SJSA1 (cell line): ENCODE measurements at places on chromosomes 11 and 22.
A peak's percentile ranks its signal among the peaks of the same experiment; 100 is the strongest.

DNA sequence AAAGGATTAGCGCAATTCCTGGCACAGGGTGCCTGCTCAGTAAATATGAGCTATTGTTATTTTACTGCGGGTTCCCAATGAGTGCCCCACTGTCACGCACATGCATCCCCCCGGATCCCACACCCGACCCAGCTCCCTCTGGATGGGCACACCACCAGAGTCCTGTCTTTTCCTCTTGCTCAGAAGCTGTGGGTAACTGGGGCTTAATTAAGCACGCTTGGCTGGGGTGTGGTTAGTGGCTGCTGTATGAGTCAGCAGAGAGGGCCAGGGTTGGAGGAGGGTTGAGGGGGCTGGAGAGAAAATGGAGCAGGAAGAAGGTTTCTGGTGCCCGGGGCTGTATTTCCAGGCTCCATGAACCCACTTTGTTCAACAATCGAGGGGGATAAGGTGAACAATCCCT lies 30.3 kb upstream of the NECTIN1 start:
- DNase-seq: peak; percentile 44

GRCh38 chr11:93585758-93586157 lies 42.6 kb upstream of the SMCO4 start:
- DNase-seq: no peak

DNA sequence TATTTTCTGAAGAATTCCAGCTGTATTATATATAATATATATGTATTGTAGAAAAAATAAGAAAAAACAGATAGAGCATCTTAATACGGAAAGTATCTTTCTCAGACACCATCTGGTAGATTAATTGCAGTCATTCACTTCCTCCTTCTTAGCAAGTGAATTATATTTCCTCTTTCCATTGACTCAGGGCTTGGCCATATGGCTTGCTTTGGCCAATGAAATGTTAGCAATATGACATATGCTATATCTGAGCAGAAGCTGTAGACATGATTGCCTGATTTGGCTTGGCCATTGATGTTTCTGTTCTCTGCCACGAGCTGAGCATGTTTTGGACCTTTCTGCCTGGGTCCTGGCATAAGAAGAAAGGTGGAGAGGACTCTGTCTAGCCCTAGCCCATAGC lies 34.4 kb upstream of the ZBED5 start:
- no peak for DNase-seq

DNA sequence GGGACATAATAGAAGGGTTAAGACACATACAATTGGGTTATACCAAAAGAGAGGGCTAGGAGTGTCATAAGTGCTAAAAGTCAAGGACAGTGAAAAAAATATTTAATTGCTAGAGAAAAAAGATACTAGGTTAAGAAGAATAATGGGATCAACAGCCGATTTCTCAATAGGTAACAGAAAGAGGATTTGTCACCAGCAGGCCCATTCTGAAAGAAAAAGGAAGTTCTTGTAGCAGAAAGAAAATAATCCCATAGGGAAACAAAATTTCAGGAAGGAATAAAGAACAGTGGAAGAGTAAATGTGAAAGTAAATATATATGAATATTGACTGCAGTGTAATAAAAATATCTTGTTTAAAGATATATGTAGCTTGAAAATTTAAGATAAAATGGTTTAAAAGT lies 43.3 kb upstream of the ADORA2A start:
- no peak for DNase-seq

- DNase-seq: no peak
These were observed 371 bp downstream of the SMCO4 start for GRCh38 chr11:93542811-93543229.

GRCh38 chr22:46079093-46079860 lies 71.0 kb upstream of the PPARA start:
- DNase-seq: no peak

DNA sequence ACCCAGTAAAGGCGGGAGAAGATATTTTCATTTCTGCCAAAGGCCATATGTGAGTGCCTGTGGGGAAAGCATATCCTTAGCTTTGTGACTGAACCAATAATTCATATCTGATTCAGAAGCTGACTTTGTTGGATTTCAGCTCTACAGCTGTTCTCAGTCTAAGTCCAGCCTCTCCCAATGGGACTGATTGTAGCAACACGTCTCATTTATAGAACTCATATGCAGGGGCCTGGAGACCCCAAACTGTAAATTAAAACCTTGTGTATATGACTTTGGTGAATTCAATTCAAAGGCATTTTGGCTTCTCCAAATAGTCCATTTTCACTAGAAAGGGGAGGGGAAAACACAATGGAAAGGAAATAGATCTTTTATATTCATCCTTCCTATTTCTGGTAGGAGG lies 250.4 kb upstream of the SORL1-AS1 start:
- no peak for DNase-seq

DNA sequence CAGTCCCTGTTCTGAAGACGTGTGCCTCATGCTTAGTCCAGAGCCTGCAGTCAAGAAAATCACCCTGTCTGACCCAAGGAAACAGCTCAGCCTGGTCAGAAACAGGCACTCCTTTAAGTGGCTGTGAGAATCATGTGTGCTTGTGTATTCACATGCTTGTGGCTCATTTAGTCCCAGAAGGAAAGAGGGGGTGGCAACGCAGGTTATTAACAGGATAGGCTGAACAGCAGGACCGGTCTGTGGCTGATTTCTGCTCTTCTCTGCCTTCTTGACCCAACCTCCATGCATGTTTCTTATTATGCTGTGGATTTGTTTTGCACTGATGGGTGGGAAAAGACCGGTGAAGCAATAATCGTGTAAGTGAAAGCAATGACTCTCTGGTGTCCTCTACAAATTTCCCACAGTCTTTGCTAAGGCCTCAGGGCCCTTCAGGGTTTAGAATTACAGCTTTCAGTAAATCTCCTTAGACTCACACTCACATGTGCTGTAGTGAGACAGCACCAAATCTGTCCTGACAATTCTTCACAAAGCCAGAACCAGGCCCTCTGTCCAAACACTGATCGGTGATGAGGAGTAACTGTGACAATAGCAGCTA lies 288.1 kb downstream of the ETS1 start:
- peak; percentile 41 for DNase-seq

GRCh38 chr11:46826310-46827044 lies 19.6 kb downstream of the CKAP5 start:
- peak; percentile 70 for DNase-seq

- no peak for DNase-seq
These were observed 10.4 kb downstream of the CCKBR start for GRCh38 chr11:6269994-6270393.

DNA sequence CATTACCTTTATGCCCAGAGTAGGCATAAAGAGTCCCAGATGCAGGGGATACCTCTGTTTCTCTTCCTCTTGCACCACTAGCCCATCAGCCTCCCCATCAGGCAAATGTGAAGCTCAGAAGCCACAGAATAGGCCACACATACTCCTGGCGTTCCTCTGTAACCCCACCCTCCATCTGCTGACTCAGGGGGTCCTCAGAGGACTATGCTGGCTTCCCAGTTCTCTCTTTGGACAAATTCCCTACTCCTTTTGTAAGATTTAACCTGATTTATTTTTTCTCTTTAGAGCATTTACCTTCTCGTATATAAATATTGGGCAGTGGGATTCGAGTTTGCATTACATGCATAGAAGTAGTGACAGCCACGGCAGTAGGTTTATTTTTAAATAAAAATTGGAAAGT lies 262.3 kb upstream of the CADM1 start:
- no peak for DNase-seq

DNA sequence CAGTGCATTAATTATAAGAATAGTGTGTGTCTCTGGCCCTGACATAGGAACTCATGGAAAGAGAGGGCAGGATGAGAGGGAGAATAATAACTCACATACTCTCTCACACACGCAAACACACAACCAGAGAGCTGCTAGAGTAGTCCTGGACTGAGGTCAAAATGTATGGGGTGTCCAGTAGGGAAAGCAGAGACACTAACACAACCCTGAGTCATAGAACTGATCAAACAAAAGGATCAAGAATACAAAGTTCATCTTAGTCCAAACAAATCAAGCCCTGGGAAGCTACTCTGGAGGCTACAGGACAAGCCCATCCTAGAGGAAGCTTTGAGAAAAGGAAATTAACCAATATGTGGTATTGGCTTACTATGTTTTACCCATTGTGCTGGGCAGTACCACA lies 178.5 kb upstream of the GUCY1A2 start:
- DNase-seq: no peak

GRCh38 chr11:65064847-65065240 lies 6.5 kb upstream of the NAALADL1 start:
- DNase-seq: no peak

DNA sequence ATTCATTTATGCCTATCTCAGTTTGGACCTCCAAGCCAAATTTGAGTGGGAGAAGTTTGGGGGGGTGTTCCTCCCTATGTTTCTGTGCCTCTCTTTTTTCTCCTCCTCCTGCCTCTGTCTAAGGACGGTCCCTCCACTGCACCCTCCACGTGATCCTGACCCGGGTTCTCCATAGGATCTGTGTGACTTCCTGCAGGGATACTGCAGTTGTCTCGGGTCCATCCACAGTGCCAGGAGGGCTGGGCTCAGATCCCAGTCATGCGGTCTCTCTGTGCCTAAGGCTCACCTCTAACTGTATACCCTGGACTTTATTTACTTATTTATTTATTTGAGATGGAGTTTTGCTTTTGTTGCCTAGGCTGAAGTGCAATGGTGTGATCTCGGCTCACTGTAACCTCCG lies 1354.5 kb downstream of the BRD1 start:
- no peak for DNase-seq

DNA sequence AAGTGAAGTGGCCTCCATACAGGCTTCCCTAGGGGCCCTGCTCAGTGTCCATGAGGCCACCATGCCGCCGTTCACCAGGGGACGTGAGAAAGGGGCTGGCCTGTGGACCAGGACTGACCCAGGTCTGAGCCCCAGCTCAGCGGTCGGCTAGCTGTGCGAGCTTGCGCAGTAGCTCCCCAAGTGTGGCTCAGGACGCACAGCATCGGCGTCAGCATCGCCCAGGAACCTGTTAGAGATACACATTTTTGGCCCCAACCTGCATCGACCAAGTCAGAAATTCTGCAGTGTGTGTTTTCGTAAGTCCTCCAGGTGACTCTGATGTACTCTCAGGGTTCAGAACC lies 429 bp downstream of the TP53AIP1 start:
- DNase-seq: no peak

- DNase-seq: no peak
These were observed 47.2 kb upstream of the MMP7 start for GRCh38 chr11:102577723-102578122.

DNA sequence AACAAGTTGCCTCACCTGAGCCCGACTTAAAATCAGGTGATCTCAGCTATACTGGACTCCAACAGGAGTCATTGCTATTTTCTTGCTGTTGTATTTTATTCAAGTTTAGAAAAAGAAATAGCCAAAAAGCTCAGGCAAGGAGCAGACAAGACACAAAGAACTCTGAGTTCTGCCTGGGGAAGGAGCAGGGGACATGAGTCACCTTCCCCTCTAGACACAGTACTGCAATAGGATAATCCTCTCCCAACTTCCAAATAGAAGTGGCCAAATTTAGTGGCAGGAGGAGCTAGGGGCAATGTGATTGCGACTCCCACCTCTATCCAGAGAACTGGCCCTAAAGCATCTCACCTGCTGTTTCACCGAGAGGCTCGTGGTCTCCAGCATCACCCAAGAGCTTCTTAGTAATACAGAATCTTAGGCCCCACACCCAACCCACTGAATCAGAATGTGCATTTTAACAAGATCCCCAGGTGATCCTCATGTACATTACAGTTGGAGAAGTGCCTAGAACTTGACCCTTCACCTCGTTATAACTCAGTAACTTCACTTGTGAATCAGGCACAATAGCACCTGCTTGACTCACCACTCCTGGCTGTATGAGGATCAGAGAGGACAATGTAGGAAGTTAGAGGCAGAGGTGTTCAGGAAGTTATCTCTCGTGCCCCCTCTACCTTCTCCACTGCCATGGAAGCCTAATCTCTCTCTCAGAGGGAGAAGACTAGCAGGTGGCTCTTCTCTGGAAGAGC lies 56.8 kb upstream of the FBXO3 start:
- no peak for DNase-seq

GRCh38 chr22:47071807-47072641 lies 309.6 kb downstream of the TBC1D22A start:
- no peak for DNase-seq

GRCh38 chr11:86863476-86863875 lies 63.1 kb downstream of the PRSS23 start:
- no peak for DNase-seq

- no peak for DNase-seq
These were observed 10.7 kb downstream of the DTX4 start for GRCh38 chr11:59182457-59183151.

DNA sequence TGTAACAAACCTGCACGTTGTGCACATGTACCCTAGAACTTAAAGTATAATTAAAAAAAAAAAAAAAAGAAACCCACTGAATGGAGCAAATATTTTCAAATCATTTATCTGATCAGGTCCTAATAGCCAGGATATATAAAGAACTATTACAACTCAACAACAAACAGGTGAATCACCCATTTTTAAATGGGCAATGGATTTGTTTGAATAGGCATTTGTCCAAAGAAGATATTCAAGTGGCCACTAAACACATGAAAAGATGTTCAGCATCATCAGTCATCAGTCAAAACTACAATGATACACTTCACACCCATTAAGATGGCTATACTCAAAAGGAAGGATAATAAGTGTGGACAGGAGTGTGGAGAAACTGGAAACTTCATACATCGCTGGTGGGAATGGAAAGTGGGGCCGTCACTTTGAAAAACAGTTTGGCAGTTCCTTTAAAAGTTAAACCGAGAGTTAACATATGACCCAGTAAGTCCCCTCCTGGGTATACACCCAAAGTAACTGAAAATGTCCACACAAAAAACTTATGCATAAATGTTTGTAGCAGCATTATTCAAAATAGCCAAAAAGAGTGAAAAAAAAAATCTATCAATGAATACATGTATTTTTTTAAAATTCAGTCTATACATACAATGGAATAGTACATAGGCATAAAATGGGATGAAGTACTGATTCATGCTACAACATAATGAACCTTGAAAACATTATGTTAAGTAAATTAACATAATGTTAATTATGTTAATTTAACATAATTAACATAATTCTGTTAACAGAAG lies 53.1 kb downstream of the ARRB1 start:
- DNase-seq: no peak

GRCh38 chr11:46612326-46612725 lies 4.7 kb downstream of the HARBI1 start:
- no peak for DNase-seq

GRCh38 chr11:106503901-106504300 lies 426.4 kb downstream of the AASDHPPT start:
- DNase-seq: no peak

GRCh38 chr11:24478718-24479117 lies 18.1 kb upstream of the LUZP2 start:
- no peak for DNase-seq

GRCh38 chr22:43689356-43689755 lies 122.7 kb downstream of the EFCAB6 start:
- no peak for DNase-seq

GRCh38 chr11:31325160-31325559 lies 44.4 kb downstream of the DCDC1 start:
- DNase-seq: no peak
